ENCODE measurements at places on chromosomes 3 and 15. TPM values are rescaled to one million over a fixed set of nuclear protein-coding genes. Genes with fewer than 3 reads are reported as not detected.
A peak's percentile ranks its signal among the peaks of the same experiment; 100 is the strongest.

RHOV gene
- polyA plus RNA-seq: 4.6 TPM

CPEB1 gene
- polyA plus RNA-seq: 1.6 TPM

- DNase-seq: no peak
These were observed 18.8 kb downstream of the B4GALT4 start for GRCh38 chr3:119221779-119222320.

DNA sequence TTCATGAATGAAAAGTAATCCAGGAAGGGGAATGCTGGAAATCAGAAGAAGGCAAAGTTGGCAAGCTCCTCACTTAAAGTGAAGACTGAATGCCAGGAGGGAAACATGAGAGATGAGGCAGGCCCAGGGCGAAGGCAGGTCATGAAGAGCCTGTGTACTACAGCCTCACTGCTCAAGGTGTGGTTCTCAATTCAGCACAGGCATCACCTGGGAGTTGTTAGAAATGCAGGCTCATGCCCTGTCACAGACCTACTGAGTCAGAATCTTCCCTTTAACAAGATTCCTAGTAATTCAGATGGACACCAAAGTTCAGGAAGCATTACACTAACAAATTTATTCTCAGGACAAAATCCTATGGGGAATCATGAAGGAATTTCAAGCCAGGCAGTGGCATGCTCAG lies 14.2 kb downstream of the MYO5A start:
- DNase-seq: no peak

DNA sequence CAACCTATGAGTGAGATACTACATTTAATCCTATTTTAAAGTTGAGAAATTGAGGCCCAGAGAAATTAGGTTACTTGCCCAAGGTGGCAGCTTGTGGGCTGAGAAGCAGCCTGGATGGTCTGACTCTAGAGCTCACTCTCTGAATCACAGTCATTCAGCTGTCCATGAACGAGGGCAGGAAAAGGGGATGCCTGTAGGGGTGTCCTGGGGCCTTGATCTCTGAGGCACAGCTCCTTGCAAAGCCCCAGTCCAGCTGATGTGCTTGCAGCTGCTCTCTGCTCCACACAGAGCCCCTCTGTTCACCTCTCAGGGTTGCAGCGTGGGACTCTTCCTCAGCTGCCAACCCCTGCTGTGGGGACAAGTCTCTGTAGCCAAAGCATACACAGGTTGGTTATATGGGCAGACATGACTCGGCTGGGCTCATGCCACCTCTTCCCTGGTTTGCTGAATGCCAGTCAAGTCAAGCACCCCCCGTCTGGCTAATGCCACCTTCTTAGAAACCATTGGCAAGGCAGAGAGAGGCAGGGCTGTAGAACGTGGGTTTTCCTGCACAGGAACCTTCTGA lies 56.8 kb downstream of the GASK1A start:
- peak; percentile 3 for DNase-seq

All from kidney (tissue), 22 donors.